GF-D8 (cell line): ENCODE measurements at places on chromosomes 13 and 19.

DNA sequence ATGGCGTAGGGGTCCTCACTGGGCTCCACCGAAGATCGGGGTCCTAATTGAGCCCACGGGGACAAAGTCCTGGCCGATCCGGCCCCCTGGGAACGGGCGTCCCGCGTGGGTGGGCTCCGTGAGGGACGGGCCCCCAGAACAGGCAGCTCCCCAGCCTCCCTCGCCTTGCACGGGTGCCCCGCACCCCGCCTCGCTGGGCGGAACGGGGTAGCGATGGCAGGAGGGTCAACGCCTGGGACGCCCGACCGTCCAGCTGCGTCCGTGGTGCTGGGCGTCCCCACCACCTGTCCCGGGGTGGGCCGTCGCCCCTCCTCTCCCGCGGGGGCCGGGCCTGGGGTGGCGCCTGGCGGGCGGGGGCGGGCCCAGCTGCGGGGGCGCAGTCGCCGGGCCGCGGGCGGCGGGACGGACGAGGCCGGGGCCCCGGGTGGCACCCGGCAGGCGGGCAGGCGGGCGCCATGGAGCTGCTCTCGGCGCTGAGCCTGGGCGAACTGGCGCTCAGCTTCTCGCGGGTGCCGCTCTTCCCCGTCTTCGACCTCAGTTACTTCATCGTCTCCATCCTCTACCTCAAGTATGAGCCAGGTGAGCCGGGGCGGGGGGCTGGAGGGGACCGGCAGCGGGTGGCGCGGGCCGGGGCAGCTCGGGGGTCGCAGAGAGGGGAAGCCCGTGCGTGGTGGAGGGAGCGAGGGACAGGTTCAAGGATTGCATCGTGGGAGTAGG is at the start of gene TMEM38A:
TMEM38A (plus strand) TSS at position 377 of the 717 bp plus-strand sequence; CDS start at position 456, 79 bp downstream.
- DNase-seq = no peak

DNA sequence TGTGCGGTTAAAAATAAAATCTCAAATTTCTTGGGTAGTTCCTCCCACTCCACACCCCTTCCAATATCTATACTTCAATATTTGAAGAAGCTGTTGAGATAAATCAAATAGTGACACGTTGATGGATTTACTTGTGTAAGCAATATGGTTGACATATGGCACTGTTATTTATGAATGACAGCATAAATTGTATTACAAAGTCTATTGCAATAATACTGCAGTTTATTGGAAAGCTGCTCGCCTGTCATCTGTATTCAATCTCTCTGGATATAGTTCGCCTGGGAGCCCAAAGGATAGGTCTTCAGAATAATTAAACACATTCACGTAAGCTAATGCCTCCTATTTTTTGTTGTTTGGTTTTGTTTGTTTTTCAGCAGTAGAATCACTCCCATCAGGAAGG is 5.0 kb upstream of the ZIC5 start:
- no peak for DNase-seq

DNA sequence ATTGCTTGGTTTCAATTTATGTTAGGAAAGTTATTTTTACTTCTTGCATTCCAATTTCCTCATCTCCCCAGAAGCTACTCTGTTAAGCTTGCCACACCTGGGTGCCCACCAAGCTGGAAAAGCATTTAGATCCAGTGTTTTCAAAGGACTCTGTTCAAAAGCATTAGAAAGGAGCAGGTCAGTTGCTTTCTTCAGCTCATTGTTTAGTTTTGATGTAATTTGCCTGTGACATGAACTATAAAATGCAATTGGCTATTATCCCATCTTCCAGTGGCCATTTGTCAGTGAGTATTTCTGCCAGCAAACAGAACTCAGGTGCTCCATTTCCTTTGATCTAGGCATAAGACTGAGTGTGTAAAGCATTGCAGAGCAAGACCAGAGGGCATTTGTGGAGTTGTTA is 46.7 kb upstream of the RNF113B start:
- DNase-seq = no peak

DNA sequence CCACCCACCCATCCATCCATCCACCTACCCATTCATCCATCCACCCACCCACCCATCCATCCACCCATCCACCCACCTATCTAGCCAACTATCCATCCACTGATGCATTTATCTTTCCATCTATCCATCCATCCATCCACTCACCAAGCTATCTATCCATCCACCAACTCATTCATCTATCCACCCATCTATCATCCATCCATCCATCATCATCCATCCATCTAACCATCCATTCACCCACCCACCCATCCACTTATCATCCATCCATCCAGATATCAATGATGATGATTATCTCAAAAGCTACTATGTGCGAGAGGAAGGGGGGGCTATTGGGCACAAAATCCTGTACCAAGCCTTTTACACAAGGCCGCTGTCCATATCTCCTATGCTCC is 5.5 kb downstream of the YIF1B start:
- no peak for DNase-seq

DNA sequence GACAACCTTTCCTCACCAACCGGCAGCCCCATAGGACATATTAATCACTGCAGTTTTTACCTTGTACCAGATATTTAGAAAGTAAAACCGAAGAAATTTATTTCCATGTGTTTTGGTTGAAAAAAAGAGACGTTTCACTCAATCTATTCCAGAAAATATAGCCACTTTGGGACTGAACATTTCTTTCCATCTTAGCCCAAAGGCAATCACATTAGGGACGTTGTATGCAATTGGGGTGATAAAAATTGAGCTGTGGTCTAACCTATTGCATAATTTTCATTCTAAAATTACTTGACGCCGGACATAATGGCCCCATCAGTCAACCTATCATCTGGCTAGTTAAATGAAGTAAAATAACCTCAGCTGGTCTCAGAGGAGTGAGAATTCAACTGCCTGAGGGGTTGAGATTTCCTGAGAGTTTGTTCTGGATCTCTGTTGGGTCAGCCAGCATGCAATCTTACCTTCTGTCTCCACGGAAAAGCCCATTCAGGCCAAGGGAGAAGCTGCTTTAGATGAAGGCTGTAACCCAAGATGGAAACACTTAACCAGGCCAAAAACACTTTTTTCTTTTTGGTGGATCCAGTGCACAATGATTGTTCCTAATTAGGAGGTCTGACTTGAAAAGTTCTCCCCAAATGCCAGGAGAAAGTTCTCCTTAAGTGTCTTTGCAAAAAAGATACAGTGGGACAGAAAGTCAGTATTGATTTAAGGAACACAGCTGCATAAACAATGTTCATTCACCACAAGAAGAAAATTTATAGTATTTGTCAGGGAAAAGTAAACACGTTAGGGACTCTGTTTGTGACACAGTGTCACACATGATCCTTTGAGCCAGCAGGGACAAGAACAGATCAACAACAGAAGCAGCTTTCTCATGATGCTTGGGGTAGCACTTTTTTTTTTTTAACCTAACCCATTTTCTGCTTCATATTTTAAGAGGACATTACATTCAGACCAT is 34.1 kb downstream of the DLEU7 start:
- DNase-seq = no peak
